CD4-positive, alpha-beta T cell treated with Interleukin-6 for 4 hours (primary cell): ENCODE measurements at places on chromosomes 2 and 18.

GRCh38 chr2:39120771-39121522 lies at the start of gene SOS1:
SOS1 (minus strand) TSS chr2:39121051; CDS start chr2:39120422, 629 bp downstream.
- DNase-seq = peak; percentile 95

GRCh38 chr2:70985956-70986355 lies 7.5 kb downstream of the ANKRD53 start:
- no peak for DNase-seq

- DNase-seq = no peak
Observed at GRCh38 chr2:205580212-205580987, 101.9 kb upstream of the NRP2 start.

- peak; percentile 61 for DNase-seq
Observed at GRCh38 chr18:35949903-35950627, 22.4 kb upstream of the RMP24 start.

DNA sequence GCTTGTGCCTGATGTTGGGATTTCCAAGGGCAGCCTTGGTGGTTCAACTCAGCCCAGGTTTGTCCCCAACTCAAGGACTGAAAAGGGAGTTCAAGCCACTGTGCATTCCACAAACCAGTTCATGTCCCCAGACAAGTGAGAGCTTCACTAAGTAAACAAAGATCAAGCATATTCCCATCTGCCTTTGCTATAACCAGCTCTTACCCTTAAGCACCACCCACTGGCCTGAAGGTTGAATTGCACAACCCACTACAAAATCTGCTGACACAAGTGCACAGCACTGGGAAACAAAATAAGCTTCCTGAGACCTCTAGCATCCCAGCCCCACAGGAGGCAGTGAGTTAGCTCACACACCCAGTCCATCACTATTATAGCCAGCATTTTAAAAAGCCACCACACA lies 516.7 kb downstream of the NR4A2 start:
- DNase-seq = no peak

DNA sequence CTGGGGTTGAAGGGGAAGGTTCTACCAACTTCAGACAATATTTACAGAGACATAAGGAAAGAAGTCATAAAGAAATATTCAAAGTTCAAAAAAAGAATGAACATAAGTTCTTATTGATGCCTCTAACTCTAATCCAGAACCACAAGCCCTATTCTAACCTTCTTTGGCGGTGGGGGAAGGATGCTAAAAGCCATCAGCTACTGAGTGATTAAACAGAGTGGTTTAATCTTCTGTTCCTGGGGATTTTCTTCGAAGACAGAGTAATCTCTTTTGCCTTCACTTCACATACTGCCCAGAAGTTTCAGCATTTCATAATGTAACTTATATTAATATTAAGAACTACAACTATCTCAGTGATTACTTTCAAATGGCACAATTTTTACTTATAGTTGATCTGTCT lies 51.2 kb upstream of the TXNDC2 start:
- DNase-seq = no peak

- DNase-seq = no peak
Observed at GRCh38 chr2:149075105-149075504, 36.6 kb downstream of the LYPD6B start.

- DNase-seq = no peak
Observed at GRCh38 chr2:11097038-11097720, 58.1 kb upstream of the SLC66A3 start.

DNA sequence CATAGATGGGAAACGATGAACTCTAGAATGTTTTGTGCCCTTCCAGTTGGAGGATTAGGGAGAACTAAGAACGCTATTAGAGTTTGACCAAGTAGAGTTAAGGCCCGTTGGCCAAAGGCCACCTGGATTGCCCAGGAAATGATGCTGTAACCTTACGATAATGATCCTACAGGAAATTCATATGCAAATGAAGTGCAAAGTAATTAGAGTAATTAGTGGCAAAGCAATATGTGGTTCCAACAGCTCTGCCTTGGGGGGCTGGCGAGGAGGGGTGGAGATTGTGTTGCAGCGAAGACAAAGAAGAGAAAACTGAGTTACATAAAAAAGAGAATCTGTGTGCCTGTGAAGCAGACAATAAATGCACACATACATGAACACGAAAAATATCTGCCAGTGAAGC lies 61.5 kb upstream of the BOD1L2 start:
- DNase-seq = no peak

- DNase-seq = no peak
Observed at GRCh38 chr2:9398881-9399780, 24.2 kb downstream of the ITGB1BP1 start.

DNA sequence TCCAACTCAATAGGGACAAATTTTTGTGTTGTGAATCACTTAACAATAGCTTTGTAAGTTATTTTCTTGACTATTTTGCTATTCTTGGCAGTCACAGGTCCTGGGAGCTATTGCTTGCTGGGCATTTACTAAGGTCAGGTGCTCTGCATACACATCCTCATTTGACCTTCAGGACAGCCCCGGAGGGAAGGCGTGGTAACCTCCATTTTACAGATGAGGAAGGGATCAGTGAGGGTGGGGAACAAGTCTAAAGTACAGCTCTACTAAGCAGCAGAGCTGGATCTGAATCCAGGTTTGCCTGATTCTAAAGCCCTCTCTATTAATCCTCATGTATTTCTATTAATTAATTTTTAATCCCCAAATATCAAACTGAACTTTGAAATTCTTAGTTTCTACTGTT lies 58.8 kb downstream of the PTPN2 start:
- DNase-seq = no peak

DNA sequence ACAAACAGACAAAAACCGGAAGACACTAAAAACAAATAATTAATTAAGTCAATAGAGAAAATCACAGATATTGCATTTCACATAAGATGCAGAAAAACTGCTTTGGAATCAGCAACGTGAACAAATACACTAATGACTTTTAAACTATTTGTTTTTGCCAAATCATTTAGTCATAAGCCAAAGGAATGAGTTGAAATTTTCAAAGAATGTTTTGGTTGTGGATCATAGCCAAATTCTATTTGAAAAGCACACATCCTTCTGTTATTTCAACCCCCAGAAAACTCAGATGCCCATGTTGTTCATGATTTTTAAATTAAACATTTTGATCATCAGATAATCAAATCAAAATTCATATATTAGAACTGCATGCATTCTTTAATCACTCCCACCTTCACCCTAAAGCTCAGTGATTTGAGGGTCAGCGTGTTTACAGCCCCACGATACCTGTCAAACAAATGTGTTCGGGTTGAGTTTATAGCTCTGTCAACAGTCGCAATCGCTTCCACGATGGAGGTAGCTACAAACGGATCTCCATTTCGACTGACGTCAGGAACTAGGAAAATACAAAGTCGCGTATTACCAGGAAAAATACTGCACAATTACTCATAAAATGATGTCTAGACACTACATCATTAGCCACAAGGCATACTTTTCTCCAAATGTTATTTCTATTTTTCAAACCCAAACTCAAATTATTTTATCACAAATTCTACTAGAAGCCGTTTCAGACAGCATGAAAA lies 90.2 kb downstream of the PXDN start:
- DNase-seq = no peak

DNA sequence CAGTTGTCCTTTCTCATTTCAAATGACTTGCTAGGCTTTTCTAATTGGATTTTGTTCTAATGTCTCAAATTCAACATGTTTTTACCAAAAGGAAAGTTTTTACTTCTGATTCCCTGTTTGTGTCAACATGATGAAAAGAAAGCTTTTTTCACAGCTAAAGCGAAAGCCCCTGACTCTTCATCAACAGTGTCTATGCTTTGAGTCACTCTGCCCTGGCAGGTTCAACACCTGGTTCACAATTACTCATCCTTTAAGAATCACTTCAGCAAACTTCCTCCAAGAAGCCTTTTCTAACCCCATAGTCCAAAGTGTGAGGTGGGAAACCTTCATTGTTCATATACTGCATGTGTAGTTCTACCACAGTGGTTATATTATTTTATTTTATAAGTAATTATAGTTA lies 7.6 kb upstream of the DSG2 start:
- no peak for DNase-seq

DNA sequence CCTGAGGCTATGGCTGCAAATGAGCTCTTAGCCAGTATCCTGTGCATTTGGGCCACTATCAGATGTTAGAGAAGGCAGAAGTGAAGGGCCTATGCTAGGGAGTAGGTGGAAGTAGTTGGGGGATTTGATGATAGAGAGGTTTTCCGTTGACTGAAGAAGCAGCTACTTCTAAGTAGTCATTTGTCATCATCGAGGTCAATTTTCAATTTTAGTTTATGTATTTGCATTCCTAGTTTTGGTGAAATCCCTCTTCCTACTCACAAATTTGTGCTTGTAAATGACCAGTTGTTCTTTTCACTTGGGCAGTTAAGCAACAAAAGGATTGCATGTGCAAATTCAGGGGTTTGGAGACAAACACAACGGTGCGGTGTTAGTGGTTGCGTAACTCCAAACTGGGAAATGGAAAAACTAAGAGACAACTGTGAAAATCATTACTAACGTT lies 48.5 kb upstream of the PELI1 start:
- DNase-seq = no peak

GRCh38 chr2:161165811-161166210 lies 5.6 kb downstream of the TANK start:
- DNase-seq = no peak

DNA sequence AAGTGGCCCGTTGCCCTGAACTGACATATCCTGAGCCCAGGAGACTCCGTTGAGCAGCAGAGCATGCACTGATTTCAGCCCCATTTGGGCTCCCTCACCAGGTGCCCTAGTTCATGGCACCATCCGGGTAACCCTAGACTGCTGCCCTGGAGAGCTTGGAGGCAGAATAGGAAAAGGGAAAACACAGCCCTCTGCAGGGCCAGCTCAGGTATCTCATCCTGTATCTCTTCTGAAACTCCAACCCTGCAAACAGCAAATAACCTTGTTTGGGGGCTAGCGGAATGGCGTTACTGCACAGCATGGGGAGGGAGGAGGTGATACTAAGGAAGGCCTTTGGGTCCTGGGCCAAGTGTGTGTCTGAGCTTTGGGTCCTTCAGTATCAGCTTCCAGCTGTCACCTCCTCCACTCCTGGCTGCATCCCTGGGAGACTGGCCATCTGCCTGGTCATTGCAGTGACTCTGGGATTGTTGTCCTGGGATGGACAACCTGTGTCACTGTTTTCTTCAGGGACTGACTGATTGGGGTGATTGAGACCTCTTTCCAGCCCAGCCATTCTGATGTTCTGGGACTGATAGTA lies 233.8 kb upstream of the SKOR2 start:
- no peak for DNase-seq

DNA sequence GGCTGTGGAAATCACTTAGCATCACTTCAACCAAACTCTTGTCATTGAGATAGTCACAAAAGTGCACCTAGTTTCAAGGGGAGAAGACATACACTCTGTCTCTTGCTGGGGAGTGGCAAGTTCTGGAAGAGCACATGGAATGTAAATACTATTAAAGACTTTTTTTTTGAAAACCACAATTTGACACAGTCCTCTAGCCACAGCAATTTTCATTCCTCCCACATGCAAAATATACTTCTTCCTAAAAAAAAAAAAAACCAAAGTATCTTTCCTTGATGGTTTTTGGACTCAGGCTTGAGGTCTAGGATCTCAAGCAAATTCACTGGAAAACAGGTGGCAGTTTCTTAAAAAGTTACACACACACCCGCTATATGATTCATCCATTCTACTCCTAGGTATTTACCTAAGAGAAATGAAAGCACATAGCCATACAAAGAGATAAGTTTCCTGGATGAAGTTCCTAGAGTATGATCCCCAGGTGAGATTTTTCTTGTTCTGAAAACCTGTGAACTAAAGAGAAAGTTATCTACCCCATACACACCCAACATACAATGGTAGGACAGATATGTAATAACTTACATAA lies 295.8 kb downstream of the SP3 start:
- no peak for DNase-seq

GRCh38 chr18:26656944-26657536 lies 108.7 kb upstream of the KCTD1 start:
- DNase-seq = no peak

DNA sequence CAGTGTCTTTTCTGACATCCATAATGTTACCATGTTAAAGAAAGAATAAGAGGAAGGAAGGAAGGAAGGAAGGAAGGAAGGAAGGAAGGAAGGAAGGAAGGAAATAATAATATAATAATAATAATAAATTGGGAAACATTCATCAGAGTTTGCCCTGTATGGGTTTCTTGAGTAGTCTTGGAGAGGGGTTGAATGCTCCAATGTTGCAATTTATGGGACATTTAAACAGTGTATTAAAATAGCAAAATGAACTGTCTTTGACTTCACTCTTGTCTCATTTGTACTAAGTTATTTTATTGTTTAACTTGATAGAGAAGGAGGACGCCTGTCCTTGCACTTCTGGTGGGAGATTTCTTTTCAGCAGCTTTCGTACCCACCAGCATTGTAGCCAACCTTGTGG lies 277.7 kb downstream of the RNF144A start:
- no peak for DNase-seq

- DNase-seq = no peak
Observed at GRCh38 chr2:45707661-45708060, 56.2 kb downstream of the PRKCE start.

DNA sequence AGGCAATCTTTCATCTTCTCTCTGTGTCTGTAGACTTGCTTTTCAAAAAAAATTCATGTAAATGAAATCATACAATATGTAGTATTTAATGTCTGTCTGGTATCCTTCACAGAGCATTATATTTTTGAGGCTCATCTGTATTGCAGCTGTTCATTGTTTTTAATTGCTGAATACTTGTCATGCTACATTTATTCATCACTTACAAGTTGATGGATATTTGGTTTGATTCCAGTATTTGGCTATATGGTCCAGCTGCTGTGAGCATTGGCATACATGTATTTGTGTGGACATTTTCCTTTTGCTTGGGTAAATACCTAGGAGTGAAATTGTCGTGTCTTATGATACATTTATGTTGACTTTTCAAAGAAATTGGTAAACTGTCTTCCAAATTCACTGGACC lies 441.4 kb downstream of the DCDC2C start:
- no peak for DNase-seq

- no peak for DNase-seq
Observed at GRCh38 chr2:60410456-60411146, 142.9 kb downstream of the BCL11A start.

GRCh38 chr18:61597316-61597715 lies 264.1 kb downstream of the CDH20 start:
- no peak for DNase-seq

DNA sequence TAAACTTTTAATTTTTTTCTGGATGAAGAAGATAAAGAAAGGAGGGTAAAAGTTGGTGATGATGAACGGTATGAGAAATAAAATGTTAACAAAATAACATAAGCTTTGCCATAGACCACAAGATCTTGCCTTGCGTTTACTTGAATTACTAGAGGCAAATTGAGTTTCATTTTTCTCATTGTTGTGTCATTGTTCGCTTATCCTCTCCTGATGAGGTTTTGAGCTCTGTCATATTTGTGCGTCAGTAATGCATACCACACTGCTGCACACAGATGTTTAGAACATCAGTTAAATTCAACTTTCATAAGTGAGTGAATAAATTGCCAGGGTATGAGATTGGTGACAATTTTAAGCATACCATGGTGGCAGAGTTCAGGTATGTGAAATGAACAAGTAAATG lies 843.6 kb downstream of the SUCLG1 start:
- no peak for DNase-seq

GRCh38 chr18:48860269-48861180 lies 90.2 kb downstream of the SMAD7 start:
- DNase-seq = no peak
